ENCODE measurements at places on chromosomes 16 and 17.
A peak's percentile ranks its signal among the peaks of the same experiment; 100 is the strongest.

DNA sequence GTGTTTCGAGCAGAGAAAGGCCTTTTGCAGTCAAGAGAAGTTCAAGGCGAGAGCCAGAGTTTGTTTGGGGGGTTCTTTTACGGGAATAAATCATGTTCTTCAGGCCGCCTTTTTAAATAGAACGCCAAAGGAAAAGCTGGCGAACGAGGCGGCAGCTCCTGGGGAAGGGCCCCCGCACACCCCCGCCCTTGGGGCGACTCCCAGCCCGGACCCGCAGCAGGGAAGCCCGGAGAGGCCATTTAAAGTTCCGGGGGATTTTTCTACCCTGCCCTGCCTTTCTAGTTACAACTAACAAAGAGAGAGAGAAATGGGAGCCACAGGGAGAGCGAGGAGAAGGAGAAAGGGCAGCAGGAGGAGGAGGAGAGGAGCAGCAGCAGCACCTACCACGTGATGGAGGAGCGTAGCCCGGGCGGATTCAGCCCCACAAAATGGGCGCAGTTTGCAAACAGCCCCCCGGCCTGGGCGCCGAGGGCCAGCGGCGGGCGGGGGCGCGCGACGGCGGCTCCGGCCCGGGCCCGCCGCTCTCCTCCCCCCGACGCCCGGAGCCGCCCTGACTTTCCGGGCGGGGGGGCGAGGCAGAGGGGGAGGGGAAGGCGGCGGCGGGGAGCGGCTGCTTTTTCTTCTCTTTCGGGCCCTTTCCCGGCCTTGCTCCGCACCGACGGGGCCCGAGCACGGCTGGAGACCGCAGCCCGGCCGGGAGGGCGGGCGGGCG lies 634 bp downstream of the KANSL1 start:
- DNase-seq = peak; percentile 75

DNA sequence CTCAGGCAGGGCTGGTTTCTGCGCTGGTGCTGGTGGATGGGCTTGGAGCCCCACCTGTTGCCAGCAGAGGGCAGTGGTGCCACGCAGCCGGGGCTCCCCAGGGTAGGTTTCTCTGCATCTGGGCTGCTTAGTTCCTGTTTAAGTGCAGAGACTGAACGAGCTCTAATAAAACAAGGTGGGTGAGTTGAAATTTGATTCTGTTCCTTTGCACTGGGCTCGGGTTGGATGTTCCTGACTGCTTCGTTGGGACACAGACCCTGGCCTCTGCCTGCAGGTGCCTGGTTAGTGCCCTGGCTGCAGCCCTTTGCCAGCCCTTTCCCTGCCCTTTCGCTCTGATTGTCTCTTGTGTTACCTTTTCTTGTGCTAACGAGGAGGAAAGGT lies 30.0 kb downstream of the TBCD start:
- peak; percentile 82 for DNase-seq

GRCh38 chr17:64209983-64210382 lies 53.1 kb downstream of the TEX2 start:
- no peak for DNase-seq

GRCh38 chr16:63497408-63497807 lies 1461.2 kb upstream of the CDH8 start:
- DNase-seq = no peak

DNA sequence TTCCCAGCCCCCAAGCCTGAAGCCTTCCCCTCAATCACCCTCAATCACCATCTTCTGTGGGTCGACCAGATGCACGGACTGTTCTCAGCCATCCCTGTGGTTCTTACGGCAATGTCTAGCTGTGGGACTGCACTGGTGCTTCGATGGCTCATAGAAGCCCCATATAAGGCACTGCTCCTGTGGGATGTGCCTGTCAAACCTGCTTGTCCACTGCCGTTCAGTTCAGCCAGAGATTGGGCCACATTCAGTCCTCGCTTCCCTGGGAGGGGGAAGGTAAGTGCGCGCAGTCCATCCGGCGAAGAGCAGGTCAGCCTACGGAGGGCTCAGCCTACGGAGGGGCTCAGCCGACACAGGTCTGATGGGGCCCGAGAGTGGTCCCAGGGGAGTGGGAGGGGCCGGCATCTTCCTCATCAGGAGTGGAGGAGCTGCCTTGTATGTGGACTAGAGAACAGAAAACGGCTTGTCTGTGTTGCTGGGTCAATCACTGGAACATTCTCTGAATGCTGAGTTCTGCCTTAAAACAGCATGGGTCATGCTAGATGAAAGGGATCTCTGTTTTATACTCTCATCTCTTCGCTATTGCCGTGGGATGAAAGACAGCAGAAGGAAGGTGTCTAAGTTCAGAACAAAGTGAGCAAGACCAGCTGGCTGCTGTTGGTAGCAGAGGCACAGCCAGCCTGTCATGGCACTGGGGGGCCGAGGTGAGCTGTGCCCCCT lies at the start of gene CARD14:
Gene CARD14 (plus strand): TSS at position 247 of the 717 bp plus-strand sequence. CDS start 11,409 bp downstream, outside the sequence.
- no peak for DNase-seq
